ENCODE measurements at places on chromosomes 12 and 14.

DNA sequence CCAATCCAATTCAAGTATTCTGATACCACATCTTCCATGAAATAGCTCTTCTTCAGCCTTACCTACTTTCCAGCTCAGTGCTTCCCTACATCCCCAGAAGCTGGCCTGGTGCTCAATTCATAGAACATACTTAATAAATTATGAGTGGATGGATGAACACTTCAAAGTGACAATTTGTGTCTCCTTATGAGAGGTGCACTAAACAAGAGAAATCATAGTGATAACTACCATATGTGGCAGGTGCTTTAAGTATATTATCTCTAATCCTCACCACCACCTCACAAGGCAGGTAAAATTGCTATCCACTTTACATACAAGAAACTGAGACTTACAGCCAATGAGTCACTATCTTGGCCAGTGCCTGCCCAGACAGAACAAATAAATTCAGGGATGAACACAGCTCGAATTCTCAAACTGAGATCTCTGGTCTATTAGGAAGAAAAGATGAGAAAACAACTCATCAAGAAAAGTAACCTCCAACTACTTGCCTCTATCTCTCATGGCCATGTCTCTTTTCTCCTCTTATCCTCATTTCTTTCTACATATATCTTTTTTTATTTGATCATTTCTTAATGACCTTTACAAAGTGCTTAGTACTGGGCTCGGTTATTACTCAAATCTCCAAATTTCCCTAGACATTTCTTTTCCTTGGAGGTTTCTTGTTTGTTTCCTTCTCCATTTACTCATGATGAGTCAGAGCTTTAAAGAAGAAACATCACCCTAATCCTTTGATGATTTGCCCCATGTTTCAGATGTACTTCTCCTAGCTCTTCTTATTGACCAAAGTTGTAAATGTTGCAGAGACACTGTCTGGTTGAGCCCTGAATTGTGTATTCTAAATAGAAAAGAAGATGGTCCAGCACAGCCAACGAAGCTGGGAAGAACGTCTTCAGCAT is 161.5 kb downstream of the RPS29 start:
- DNase-seq, result no peak

GRCh38 chr14:65550779-65551643 is 138.5 kb downstream of the FUT8 start:
- DNase-seq, result no peak

GRCh38 chr14:69363055-69363454 is 35.0 kb downstream of the ERH start:
- DNase-seq, result no peak

GRCh38 chr12:108507971-108508642 is 7.0 kb upstream of the FICD start:
- DNase-seq, result no peak

DNA sequence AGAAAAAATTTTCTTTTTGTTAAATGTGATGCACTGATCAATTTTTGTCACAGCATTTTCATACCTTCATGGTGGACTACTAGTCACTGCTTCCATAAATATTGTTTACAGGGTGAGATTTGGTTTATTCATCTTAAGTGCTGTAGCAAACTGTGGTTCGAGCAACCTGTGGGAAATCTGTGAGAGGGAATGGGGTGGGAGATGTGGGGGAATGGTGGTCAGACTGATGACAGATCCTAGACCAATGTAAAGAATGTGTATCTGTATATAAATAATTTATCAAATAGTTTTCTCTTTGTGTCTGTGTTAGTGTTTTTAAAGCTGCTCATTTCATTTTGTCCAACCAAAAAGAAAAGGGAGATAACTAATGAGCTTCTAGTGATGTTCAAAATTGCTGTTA is 26.7 kb downstream of the CSRP2 start:
- DNase-seq, result no peak

- no peak for DNase-seq
Observed at GRCh38 chr12:96034621-96035282, 635 bp downstream of the LTA4H start.

DNA sequence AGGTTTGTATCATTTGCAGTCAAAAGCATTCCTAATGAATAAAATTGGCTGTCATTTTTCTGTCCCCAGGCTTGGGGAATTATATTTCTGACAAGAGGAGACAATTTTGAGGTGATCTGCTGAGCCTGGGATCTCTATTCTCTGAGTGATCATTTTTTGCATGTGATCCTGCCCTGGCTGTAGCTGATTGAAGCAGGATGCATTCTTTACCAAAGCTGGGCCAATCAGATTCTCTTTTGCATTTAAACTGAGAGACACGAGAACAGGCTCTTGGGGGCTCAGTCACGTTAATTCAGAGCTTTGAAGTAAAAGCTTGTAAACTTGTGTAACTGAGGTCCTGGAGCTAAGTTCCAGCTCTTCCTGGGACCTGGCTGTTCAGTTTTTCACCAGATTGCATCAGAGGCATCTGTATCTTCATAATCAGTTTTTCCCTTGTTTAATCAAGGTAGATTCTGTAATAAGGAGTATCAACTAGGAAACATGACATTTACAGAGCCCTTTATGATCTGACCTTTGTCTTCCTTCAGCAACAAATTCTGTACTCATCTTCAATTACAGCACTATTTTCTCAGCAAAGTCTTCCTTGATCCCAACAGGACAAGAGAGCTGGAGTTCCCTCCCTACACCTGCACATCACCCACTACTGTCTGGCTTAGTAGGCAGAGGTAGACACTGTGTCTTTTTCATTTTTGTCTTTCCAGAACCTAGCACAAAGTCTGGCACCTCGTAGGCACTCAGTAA is 35.0 kb upstream of the MANSC4 start:
- no peak for DNase-seq

- DNase-seq, result no peak
Observed at GRCh38 chr12:118299791-118300460, 72.8 kb downstream of the TAOK3 start.

DNA sequence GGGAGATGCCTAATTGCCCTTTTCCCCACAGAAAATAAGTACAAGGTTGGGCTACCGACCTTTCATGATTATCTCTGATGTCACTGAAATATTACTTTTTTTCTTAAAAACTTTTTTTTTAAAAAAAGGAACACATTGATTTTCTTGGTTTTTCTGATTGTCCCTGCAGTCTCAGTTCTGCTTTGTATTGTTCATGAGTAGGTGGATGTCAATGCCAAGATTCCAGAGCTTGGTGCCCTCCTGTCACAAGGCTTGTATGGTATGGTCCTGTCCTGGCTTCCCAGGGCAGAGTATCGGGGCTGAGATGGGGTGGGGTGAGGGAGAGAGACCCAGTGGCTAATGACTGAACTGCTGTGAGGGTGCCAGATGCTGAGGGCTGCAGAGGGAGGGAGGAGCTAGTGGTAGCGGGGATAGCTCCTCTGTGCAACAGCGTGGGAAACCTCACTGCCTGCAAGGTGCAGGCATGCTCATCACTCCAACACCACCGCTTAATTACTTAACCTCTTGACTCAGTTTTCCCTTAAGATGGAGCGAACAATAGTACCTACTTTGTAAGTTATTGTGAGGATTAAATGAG is 4.4 kb upstream of the CTDSP2 start:
- DNase-seq, result no peak

GRCh38 chr14:99937475-99938244 is 127.6 kb upstream of the EVL start:
- DNase-seq, result no peak

- no peak for DNase-seq
Observed at GRCh38 chr14:78446807-78447206, 276.6 kb downstream of the NRXN3 start.

GRCh38 chr14:51261151-51261550 is 21.1 kb downstream of the TMX1 start:
- DNase-seq, result no peak

DNA sequence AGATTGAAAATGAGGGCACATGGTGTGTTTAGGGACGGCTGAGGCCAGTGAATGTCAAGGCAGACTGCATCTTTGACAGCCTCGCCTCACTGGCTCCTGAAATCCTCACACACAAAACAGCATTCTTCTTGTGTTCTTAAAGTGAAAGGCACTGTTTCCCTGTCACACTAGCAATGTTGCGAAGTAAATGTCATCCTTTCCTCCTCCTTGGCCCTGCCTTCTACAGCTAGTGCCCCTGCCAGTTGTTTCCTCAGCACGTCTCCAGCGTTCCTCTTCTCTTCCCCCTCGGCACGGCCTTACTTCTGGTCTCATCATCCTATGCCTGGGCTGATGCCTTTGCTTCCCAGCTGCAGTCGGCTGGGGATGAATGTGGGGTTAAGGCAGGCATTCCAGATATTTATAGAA is 129.4 kb upstream of the DNM1L start:
- no peak for DNase-seq

DNA sequence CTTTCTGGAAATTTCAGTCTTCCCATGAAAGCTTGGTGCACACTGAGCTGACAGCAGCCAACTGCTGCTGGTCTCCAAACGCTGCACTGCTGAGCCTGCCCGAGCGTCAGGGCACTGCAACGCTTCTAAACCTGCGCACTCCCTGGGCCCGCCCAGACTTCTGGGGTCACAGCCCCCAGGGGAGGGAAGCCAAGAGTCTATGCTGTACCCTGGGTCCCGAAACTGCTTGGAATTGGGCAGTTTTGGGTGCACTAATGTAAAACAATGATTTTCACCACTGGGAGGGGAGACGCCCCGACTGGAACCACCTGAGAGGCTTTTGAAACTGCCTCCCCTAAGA is 32.0 kb downstream of the CCDC92 start:
- no peak for DNase-seq

- DNase-seq, result no peak
Observed at GRCh38 chr12:68878846-68879245, 54.1 kb downstream of the CPM start.

GRCh38 chr12:31492599-31493196 is 98.2 kb downstream of the DENND5B start:
- DNase-seq, result no peak

All from stimulated activated CD4-positive, alpha-beta T cell treated with anti-CD3 and anti-CD28 coated beads, TNF-alpha, amount 100 ng/mL, for 4 hours (primary cell).